ENCODE measurements at places on chromosomes 1 and 21. TPM values are rescaled to one million over a fixed set of nuclear protein-coding genes. Genes with fewer than 3 reads are reported as not detected.
A peak's percentile ranks its signal among the peaks of the same experiment; 100 is the strongest.

DNA sequence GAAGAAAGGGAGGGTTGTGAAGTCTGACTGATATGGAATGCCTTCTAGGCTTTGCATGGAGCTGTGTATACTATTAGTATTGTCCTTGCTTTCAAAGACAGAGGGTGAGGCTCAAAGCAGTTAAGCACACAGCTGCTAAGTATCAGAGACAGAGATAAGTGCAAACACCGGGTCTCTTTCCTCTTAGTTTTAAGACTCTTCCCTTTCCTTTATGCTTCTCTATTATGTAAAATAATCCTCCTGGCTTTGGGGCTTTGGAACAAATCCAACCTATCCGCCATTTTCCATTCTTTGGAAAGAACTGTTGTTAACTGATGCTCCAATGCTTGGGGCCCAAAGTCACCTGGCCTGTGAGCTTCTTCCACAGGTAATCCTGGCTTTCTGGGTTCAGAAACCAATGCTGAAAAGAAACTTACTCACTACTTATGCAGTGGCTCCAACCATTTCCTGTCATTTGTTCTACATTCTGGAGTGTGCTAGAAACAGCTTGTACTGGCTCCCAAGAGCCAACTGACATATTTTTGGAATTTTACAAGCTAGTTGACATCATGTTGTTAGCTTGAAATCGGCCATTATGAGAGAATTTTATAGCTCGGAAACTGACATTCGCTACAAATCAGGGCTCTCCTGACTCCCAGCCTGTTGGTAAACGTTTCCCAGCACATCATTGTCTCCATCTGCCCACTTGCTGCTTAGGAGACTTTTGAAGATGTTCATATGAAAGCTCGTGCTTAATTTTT is 67.5 kb downstream of the DNTTIP2 start:
- no peak overlapping the region for H3K4me3 ChIP-seq
- DNase-seq, result no peak
- H3K27ac ChIP-seq, result peak overlapping the region; percentile 1
- no peaks in the 10 kb centered on the region for H3K27me3 ChIP-seq
- no peaks in the 10 kb centered on the region for H3K36me3 ChIP-seq
- H3K4me1 ChIP-seq, result peaks cover 15% of the 10 kb centered on the region

- H3K36me3 ChIP-seq, result peaks cover 24% of the 10 kb centered on the region
- peaks cover 22% of the 10 kb centered on the region for H3K4me1 ChIP-seq
- H3K27me3 ChIP-seq, result no peaks in the 10 kb centered on the region
- peak overlapping the region; percentile 96 for H3K4me3 ChIP-seq
Observed at GRCh38 chr1:100896481-100896982, 642 bp downstream of the SLC30A7 start.

DNA sequence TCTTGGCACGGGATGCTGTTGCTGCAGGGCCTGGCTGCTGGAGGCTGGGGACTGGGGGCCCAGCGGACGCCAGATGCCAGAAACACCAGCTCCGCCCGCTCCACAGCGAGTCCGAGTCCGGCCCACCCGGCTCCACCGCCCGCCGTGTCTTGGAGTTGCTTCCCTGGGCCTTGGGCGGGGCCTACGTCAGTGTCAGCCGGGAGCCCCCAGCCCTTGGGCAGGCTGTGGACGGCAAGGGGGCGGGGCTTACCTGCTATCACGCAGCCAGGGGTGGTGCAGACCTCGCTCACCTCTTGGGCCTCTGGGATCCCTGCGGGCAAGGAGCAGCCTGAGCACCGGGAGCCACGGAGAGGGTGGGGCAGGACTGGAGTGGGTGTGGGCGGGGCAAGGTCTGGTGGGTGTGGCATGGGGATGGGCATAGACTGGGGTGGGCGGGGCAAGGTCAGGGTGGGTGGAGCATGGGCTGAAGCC is 21.8 kb downstream of the MMEL1 start:
- no peaks in the 10 kb centered on the region for H3K36me3 ChIP-seq
- no peaks in the 10 kb centered on the region for H3K27me3 ChIP-seq
- H3K4me3 ChIP-seq, result no peak overlapping the region
- H3K27ac ChIP-seq, result no peak overlapping the region

DNA sequence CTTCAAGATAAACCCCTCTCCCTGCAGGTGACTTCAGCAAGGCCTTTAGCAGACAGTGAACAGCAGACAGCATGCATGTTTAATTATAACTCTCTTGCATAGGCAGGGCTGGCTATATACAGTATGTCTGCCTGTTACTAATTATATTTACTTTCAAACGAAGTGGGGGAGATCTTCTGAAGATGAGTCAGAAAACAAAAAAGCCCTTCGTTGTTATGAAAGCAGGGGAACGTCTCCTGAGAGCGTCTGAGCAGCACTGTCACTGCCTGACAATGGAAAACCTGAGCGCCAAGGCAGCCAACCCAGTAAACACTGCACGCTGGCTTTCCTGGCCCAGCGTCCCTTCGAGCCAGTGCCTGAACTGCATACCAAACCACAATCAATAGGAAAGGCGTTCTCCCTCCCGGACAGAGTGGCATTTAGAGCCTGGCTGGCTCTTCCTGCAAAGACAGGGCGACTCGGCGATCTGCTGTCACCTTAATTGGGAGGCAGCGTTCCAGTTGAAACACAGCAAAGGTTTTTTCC is 54.1 kb downstream of the TOMM20 start:
- H3K4me3 ChIP-seq, result peak overlapping the region; percentile 45
- H3K4me1 ChIP-seq, result peaks cover 42% of the 10 kb centered on the region
- peak overlapping the region; percentile 100 for H3K27ac ChIP-seq
- H3K36me3 ChIP-seq, result no peaks in the 10 kb centered on the region
- H3K27me3 ChIP-seq, result no peaks in the 10 kb centered on the region

Gene TCP10L
- total RNA-seq, result 0.72 TPM

Data from osteoblast (primary cell).